HTR-8/SVneo (cell line): ENCODE measurements at places on chromosomes 13 and 19.

GRCh38 chr13:27406178-27406939, 18.1 kb upstream of the GTF3A start:
- DNase-seq: peak; percentile 32

DNA sequence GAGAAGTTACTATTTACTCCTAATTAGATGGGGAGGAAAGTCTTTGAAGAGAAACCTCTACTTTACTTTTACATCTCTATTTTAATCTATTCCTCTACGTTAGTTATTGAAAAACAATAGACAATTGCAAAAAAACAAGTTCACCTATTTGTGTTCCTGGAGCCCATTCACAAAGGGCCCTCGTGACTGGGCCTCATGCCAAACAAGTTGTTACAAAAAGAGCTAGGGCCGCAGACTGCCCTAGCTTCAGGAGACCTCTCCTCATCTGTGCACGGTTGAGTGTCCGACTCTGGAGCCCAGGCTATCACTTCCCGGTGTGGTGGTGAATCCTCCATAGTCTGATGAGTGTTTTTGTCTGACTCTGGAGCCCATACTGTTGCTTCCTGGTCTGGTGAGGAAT, 190.9 kb downstream of the ZNF486 start:
- DNase-seq: no peak

DNA sequence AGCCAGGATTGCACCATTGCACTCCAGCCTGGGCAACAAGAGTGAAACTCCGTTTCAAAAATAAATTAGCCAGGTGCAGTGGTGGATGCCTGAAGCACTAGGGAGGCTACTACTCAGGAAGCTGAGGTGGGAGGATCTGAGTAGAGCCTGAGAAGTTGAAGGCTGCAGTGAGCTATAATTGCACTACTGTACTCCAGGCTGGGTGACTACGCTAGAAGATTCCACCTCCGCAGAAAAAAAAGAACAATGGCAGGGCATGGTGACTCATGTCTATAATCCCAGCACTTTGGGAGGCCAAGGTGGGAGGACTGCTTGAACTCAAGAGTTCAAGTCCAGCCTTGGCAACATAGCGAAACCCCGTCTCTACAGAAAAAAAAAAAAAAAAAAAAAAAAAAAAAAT, 20.5 kb downstream of the HAUS8 start:
- DNase-seq: no peak

DNA sequence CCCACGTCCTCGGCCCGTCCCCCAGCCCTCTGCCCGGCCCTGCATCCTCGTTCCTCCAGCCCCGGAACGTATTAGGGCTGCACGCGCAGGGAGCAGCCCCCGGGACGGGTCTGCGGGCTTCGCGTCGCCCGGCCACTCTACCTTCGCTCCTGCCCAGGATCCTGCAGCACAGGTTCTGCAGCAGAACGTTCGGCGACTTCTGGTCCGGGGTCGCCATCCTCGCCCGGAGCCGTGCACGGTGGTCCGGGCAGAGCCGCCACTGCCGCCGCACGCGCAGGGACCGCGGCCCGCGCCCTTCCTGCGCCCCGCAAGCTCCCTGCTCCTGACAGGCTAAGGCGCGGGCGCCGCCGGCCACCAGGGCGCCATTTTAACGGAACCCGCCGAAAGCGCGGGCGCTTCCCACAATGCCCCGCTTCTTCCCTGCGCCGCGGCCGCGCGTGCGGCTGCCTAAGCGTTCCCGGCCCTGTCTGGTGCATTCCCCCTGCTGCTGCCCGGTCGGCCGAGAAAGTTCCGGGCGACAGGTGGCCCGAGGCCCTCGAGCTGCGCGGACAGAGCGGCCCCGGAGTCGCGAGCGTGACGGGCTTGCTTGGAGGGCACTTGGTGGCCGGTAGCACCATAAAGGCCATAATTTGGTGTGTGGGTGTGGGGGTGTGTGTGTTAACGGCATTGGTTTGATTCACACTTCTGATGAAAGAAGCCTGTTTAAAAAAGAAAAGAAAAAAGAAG, at the start of gene TUBGCP3:
Gene TUBGCP3, minus strand, starts transcription at position 390 of the 726 bp plus-strand sequence. Its CDS starts 173 bp downstream, at position 217.
- DNase-seq: peak; percentile 66

GRCh38 chr19:18291019-18291524, 9.7 kb upstream of the JUND start:
- DNase-seq: no peak

DNA sequence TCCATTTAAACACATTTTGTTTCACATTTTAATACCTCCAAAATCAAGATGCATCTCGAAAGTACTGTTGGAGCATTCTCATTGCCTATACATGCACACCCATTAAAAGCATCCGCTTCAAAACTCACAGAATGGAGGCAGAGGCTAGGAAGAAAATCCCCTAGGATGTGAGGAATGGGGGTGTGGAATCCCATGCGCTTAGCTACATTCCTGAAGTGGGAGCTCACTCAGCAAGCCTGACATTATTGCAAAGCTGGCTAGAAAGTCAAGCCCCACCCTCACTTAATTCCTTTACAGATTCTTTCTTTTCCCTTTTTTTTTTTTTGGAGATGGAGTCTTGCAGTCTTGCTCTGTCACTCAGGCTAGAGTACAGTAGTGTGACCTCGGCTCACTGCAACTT, 4.6 kb upstream of the FAM32A start:
- peak; percentile 62 for DNase-seq

- DNase-seq: no peak
These were observed 55.5 kb downstream of the ENOX1 start for GRCh38 chr13:43731296-43731695.

- DNase-seq: peak; percentile 78
These were observed 21.0 kb upstream of the GRWD1 start for GRCh38 chr19:48424694-48425219.

- DNase-seq: no peak
These were observed 19.1 kb upstream of the ZNF544 start for GRCh38 chr19:58209577-58209976.

DNA sequence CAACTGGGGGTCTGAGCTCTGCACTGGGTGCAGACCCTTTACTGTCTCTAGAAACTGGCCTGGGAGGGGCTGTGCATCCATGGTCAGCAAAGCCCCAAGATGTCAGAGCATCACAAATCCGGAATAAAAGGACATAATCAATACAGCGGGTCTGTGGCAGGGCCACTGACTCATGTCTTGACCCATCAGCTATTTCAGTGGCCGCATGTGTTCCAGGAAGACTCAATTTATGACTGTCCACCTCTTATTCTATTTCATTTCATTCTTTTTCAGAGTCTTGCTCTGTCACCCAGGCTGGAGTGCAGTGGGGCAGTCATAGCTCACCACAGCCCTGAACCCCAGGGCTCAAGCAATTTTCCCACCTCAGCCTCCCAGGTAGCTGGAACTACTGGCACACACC, 53.2 kb downstream of the PEX11G start:
- no peak for DNase-seq

GRCh38 chr13:65926750-65927171, 1303.4 kb downstream of the PCDH9 start:
- no peak for DNase-seq

GRCh38 chr19:41563854-41564514, 12.0 kb upstream of the CEACAM21 start:
- no peak for DNase-seq

DNA sequence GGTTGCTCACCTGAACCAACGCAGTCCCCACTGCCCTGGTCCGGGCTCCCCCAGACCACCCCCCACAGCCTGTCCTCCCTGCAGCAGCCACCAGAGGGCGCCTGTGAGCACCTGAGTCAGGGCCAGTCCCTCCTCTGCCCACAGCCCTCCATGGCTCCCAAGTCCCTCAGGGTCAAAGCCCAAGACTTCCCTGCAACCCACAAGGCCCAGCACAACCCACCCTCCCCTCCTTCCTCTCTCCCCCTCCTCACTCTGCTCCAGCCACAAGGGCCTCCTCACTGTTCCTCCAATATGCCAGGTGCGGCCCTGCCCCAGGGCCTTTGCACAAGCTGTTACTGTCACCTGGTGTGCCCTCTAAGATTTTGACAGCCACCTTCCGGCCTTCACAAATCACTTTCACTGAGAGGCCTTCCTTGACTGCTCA, 10.9 kb downstream of the GNA15 start:
- DNase-seq: no peak

DNA sequence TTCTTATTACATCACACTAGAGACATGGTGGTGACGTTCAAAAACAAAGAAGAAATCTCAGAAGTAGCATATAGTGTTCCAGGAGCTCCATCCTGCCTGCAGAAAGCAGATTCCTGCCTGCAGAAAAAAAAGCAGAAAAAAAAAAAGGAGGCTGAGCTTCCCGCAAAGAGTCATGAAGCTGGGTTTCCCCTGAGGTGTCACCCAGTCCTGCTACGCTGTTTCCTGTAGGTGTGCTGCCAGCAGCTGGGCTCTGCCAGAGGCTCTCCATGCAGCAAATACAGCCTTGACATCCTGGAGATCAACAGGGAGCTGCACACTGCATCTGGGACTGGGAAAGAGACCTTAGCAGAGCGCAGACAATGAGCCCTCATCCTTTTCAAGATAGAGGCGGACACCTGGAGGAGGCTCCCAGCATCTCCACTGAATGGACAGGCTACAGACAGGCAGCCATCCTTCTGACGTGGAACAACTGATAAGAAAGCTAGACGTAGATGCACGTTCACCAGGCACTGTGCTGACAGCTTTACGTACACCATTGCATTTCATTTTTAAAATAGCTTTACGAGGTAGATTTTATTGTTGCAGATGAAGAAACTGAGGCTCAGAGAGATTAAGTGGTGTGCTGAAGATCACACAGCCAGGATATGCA, 350.9 kb downstream of the FOXO1 start:
- DNase-seq: no peak

- DNase-seq: no peak
These were observed 19.6 kb downstream of the C2CD4C start for GRCh38 chr19:389255-389934.

DNA sequence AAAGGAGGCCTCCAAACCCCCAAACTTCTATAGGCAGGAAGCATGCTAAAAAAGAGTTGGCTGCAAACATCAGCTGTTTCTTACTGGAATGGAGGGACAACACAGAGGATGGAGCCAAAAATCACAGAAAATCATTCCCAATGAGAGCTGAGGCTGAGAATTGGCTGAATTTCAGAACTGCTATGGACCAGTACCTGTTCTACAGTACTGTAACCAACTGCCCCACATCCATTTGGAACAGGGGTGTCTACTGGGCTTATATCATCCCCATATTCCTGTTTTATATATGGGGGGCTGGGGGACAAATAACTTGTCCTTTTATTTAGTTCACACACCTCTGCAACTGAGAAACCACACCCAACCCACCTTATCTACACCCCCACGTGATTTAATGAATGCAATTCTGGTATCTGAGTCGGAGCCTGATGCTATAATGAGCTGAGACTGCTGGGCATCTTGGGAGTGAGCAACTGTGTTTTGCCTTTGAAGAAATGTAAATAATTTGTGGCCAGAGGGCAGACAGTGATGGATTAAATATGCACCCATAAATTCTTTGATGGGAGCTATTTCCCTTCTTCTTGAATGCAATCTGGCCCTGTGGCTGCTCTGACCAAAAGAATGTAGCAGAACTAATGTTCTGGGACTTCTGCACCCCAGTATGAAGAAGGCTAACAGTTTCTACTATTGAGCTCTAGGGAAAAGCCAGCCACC, 82.6 kb downstream of the TBC1D4 start:
- DNase-seq: peak; percentile 4

DNA sequence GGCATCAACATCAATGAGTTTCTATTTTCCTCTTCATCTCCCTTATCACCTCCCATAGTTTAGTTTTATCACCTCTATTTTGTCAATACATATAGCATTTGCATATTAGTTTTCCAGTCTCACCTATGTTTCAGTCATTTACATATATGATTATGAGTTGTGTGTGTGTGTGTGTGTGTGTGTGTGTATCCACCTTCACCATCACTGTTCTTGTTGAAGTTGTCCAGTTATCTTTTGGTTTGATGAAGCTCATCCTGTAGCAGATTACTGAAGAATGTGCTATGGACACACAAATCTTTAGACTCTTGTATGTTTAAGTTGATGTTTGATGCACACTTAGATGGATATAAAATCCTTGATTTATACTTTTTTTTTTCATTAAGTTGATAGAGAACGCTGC, 40.5 kb downstream of the SPACA7 start:
- no peak for DNase-seq

DNA sequence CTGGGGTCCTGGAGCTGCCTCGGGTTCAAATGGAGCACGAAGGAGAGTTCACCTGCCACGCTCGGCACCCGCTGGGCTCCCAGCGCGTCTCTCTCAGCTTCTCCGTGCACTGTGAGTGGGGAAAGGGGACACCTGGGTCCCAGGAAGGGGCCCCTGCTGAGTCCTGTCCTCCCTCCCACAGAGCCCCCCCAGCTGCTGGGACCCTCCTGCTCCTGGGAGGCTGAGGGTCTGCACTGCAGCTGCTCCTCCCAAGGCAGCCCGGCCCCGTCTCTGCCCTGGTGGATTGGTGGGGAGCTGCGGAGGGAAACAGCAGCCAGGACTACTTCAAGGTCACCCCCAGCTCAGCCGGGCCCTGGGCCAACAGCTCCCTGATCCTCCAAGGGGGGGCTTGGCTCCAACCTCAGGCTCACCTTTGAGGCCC, 11.0 kb upstream of the SIGLEC11 start:
- DNase-seq: no peak

DNA sequence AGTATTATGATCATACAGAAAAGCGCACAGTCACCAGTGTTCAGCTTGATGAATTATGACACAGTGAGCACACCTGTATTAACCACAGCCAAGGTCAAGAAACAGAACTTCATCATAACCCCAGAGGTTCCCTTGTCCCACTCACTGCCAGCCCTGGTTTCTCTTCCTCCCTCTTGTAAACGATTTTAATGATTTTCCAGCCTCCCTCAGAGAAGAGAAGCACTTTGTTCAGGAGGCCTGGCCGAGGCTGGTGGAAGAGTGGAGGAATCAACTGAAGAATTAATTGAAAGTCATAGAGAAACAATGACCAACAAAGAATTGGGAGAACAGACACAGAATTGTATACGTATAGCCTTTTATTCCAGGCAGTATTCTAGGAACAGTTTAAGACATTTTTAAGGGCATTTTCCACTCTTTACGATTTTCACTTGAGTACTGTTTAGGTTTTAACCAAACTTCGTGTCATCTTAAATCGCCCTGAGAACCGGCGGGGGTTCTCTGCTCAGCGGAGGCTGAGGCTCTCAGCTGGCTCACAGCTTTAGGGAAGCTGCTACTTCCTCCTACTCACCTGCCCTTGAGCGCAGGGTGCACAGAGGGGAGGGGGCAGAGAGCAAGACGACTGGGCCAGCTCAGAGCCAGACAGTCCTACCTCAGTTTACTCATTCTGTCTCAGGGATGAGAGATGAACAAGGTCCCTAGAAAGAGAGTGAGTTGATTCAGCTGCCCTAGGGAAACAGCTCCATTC, 108.6 kb downstream of the AKAP11 start:
- no peak for DNase-seq

GRCh38 chr19:34411216-34411615, 7.0 kb downstream of the PDCD2L start:
- no peak for DNase-seq

- no peak for DNase-seq
These were observed 10.0 kb downstream of the LRFN3 start for GRCh38 chr19:35946203-35946602.
